ENCODE measurements at places on chromosomes 7 and 10.

- DNase-seq = no peak
Measured at GRCh38 chr10:113520690-113521474, 32.0 kb upstream of the HABP2 start.

GRCh38 chr10:8656261-8656660 is 601.8 kb downstream of the GATA3 start:
- DNase-seq = no peak

- DNase-seq = no peak
Measured at GRCh38 chr10:104329735-104330134, 8.5 kb downstream of the ITPRIP start.

DNA sequence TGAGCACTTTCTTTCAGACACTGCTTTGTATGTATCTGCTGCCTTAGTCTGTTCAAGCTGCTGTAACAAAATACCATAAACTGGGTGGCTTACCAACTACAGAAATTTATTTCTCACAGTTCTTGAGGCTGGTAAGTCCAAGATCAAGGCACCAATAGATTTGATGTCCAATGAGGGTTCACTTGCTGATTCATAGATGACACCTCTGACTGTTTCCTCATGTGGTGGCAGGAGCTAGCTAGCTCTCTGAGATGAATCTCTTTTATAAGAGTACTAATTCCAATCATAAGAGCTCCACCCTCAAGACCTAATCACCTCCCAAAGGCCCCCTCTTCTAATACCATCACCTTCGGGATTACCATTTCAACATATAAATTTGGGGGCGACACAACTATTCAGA is 76.6 kb upstream of the ADO start:
- DNase-seq = no peak

DNA sequence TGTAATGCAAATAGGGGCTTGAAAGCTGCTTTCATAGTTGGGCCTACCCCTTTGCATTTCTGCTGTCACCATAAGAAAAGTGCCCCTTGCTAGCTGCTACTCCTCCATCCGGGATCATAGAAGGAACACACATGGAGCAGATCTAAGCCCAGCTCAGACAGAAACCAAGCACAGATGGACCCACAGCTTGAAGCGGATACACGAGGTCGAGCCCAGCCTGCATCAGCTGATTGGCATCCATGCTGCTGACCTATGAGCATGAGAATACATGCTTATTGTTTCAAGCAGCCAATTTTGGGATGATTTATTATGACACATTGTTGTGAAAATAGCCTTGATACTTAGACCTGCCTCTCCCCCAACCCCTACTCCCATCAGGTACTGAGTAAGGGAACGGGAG is 109.2 kb downstream of the ZNF467 start:
- no peak for DNase-seq

Measured in NCI-H2171 (cell line).